ENCODE measurements at places on chromosomes 6 and 20. TPM values are rescaled to one million over a fixed set of nuclear protein-coding genes. Genes with fewer than 3 reads are reported as not detected.

GRCh38 chr6:11848852-11849731 is 70.5 kb upstream of the ADTRP start:
- DNase-seq, result no peak

DNA sequence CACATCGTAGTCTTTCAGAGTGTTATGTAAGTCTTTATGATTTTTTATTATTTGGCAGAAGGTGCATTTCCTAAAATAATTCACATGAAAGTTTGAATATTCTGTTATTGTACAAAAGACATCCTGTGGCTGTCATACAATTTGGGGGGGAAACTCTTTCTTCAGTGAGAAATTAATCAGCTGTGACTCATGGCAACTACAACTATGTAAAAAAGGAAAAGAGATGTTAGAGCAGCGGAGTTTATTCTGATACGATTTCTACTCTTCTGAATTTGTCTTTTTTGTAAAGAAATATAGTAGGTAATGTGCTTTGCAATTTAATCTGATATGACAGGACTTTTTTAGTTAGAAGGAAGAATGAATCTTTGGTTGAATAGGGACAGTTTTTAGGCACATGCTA is 14.2 kb downstream of the COL19A1 start:
- no peak for DNase-seq

GRCh38 chr6:81476881-81477280 is 275.6 kb downstream of the TENT5A start:
- no peak for DNase-seq

DNA sequence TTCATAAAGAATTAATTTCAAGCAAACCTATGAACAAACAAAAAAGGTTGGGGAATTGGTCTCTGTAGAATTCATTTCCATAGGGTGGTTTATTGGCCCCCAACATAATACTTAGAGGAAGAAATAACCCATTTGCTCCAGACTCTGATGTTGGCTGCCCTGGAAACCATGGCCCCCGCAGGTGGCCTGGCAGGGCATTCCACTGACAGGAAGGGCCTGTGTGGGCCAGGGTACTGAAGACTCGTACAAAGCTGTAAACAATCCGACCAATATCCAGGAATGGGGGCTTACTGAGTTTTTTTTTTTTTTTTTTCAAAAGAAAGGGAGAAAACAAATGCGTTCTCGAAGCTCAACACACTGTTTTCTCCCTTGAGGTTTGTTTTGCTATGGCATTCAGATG is 59.5 kb downstream of the CLIC5 start:
- no peak for DNase-seq

DNA sequence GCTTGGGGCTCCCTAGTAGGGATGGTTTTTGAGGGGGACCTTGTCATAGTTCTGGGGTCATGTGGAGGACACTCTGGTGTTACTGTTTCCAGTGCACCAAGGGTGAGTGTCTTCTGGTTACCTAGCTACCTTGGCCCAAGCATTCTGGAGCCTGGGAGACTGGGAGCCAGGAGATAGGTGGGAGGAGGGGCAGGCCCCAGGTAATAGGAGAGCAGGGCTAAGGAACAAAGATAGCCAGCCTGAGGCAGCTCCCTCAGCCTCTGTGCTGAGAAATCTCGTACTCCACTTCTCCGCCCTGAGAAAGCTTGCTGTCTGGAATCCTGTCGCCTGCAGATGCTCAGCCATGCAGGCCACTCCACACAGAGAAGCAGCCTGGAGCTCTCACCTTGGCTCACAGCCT is 8.3 kb upstream of the ENTPD6 start:
- DNase-seq, result no peak

GRCh38 chr6:156427345-156427744 is 349.8 kb upstream of the ARID1B start:
- DNase-seq, result no peak

GRCh38 chr20:34604980-34605788 is 46.7 kb downstream of the MAP1LC3A start:
- DNase-seq, result no peak

DNA sequence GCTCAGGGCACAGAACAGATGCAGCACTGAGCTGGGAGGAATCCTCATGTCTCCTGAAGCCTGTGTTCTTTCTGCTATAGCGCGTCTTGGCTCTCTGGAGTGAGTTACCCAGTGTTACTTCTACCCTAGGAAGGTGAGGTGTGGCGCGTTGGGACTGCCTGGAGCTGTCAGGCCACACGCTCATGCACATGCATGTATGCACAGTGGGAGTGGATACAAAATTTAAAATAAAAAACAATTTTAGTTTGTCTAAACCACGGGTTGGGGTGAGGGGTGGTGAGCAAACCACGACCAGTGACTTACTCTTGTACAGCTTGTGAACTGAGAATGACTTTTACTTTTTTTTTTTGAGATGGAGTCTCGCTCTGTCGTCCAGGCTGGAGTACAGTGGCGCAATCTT is 298.6 kb upstream of the SUPT3H start:
- no peak for DNase-seq

GRCh38 chr6:13101985-13102384 is 226.4 kb downstream of the TBC1D7 start:
- DNase-seq, result no peak

RFX6 gene
- total RNA-seq, result not detected

KCNK15 gene
- total RNA-seq, result 0.63 TPM

- no peak for DNase-seq
These were observed 14.6 kb downstream of the EDN3 start for GRCh38 chr20:59314997-59315396.

DNA sequence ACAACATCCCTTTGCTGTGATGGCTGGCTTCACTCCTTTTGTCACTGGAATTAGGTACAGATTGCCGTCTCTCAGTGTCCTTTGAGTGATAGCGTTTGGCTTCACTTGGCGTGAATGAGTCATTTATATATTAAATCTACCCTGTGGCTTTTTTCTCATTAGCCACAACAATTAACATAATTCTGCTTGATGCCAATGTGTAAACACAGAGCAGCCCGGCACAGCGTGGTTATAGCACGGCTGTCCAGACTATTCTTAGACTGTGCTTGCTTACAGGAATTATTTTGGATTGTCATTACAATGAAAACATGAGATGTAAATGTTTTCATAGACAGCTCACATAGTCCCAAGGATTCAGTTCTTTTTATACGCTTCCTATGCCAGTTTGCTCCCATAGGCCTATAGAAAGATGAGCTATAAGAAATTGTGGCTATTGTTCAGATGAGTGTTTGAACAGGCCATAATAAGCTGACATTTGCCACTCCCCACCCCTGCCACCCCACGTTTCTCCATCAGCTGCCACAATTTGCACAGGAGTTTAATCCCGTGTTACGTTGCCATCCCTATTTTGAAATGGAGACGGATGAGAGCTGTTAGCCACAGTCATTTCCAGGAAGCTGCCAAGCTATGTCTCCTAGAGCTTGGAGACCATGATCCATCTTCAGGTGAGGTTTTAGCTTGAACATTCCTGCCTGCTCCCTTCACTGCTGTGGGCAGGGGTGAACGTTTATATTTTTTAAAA is 65.9 kb downstream of the PPP1R14C start:
- DNase-seq, result no peak

DNA sequence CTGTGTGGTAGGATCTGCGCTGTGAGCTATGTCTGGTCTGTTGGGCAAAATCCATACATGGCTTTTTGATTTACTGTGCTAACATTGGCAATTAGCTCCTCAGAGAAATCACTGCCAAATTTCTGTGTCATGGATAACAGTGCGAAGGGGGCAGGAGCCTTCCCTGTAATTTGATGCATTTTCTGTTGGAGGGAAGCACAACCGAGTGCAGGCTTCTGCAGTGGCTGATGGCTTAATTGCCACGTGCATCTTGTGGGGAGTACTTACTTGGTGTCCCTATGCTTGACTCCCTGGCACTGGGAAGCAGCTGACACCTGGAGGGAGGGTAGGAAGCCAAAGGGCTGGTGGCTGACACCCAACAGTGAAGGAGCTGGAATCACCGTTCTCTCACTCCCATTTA is 99.3 kb upstream of the PROKR2 start:
- DNase-seq, result no peak

DNA sequence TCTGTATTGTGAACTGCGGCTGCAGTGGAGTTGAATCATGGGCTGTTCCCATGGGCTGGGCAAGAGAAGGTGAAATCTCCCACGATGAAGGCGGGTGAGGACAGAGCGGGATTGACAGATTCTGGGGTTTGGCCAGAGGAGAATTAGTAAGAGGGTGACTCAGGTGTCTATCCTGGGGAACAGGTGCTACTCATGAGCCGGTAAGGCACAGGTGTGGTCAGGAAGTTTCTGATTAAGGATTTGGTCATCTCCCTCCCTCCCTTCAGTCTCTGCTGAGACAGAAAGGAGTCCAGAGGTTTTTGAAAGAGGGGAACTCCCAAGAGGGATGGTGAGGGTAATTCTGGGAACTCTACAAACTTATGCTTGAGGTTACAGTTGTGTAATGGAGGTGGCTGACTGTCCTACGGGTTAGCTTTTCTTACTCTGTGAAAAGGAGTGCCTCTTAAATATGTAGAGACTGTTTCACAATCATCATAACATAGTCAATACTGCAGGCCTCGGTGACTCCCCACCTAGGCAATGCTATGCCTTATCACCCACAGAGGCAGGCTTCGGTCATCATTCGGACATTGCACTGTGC is 31.5 kb downstream of the SERPINB1 start:
- DNase-seq, result peak; percentile 22

PLCB4 gene
- total RNA-seq, result not detected

- no peak for DNase-seq
These were observed 19.3 kb upstream of the AHCY start for GRCh38 chr20:34322267-34323105.

MCCD1 gene
- not detected for total RNA-seq

- DNase-seq, result no peak
These were observed 187.5 kb downstream of the PLCB4 start for GRCh38 chr20:9256393-9256792.

GRCh38 chr20:38723848-38724625 is at the start of gene SLC32A1:
SLC32A1 (plus strand) TSS chr20:38724486; CDS start chr20:38724725, 239 bp downstream.
- DNase-seq, result peak; percentile 14

FAM209B gene
- 1.7 TPM for total RNA-seq

DNA sequence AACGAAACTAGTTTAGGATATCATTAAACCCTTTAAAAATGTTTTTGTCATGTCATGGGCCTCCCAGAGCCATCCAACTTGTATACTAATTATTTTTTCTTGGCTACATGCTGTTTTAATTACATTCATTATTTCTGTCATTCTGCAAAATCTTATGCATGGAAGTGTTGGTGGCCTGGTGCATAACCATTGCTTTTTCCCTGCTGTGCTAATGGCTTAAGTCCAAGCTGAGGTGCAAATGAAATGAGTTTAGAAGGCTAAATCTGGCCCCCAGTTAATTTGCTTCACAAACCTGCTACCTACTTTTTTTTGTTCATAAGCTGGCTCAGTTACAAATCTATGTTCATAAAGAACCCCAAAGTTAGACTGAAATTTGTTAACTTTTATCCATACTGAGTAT is 1249.9 kb downstream of the EPHA7 start:
- DNase-seq, result no peak

- DNase-seq, result no peak
These were observed 359.4 kb downstream of the ADGRB3 start for GRCh38 chr6:68994521-68994920.

MED23 gene
- 38.5 TPM for total RNA-seq

DNA sequence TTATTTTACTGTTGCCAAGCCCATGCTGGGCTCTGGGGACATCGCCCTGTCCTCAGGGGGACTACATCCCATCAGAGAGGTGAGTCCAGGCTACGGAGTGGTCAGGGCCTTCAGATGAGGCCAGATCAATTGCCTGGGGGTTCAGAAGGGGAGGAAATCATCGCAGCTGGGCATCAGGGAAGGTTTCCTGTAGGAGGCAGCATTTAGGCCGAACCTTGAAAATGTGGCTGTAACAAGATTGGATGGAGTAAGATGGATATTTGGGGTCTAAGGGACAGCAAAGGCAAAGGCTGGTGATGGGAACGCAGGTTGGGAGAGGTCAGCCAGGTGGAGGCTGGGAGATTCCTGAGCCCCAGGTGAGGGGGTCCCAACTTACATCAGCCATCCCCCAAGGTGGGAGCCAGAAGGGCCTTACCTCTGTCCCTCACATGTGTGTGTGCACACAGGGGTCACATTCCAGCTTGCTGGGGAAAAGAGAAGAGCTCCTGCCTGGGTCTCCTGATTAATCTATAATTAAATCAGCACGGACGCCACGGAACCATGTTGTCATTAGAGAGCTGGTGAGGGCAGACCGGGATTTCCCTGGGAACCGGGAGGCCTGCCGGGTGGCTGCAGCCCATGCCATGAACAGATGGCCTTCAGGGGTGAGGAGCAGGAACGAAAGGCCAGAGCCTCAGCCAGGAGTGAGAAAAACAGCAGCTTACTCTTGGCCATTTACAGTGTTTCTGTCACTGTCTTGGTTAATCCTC is 30.5 kb upstream of the DLGAP4 start:
- no peak for DNase-seq

GRCh38 chr6:79694156-79694555 is 63.0 kb downstream of the SH3BGRL2 start:
- DNase-seq, result no peak

DNA sequence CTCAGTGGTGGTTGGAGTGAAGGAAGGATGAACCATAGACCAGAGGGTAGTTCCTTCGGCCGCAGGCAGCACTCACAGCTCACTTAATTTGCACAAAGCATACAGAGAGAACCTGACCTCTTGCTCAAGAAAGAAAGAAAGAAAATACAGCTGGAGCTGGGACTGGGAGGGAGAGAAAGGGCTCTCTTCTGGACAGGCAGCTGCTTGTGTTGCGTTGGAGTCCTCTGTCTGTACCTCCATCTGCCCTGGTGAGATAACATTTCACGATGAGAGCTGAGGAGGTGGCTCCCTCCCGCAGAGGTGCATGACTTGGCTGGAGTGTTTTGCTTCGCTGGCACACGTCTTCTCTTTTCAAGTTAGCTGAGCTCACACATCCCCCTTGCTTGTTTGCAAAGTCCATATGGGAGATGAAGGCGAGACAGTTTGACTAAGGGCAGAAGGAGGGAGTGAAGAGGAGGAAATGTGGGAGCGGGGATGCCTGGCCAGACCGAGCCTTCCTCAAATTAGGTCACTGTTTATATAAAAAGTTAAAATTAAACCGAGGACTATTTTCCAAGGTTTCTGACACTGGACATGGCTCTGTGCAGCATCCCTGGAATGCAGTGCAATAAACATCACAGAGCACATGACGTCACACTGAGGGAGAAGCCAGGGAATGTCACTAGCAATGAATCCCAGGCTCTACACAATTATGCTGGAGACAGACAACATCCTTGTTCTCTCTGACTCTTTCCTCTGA is 359.4 kb downstream of the CD83 start:
- no peak for DNase-seq

DNA sequence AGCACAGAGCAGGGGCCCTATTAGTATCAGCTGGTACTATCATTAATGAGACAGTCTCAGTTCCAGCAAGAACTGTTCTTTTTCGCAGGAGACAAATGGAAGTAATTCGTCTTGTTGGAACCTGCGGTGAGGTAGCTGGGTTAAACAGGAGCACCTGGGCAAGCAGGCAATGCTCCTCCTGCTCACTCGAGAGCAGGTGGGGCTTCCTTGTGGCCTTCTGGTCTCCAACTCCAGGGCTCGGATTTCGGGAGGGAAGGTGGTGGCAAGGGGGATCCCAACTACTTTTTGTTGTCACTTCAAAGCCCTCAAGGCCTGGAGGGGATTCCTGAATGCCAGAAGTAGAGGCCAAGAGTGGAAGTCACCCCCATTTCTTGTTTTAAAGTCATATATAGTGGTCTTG is 1.3 kb upstream of the SPEF1 start:
- DNase-seq, result no peak

- DNase-seq, result no peak
These were observed 235.1 kb upstream of the FOXQ1 start for GRCh38 chr6:1076531-1077459.

- peak; percentile 74 for DNase-seq
These were observed 14.7 kb downstream of the HLA-F start for GRCh38 chr6:29737707-29738630.

All from activated T-cell treated with anti-CD3 and anti-CD28 coated beads, Interleukin-2, amount 50 U/mL, for 72 hours (primary cell).